ENCODE measurements at places on chromosomes 12 and 14. TPM values are rescaled to one million over a fixed set of nuclear protein-coding genes. Genes with fewer than 3 reads are reported as not detected.

DNA sequence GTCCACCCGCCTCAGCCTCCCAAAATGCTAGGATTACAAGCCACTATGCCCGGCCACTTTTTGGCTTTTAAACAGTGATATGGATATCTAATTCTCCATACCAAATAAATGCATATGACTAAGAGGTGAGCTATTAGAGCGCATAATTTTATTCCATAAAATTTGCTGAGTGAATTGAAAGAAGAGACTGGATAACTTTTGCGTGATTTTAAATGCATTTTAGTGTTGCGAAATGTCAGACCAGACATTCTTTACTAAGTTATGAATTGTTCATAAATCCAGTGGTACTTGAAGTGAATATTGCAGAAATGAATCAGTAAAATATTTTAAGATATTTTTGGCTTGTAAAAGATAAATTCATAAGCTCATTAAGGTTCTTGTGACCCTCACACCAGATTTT lies 50.9 kb upstream of the DIP2B start:
- no peak for DNase-seq

DNA sequence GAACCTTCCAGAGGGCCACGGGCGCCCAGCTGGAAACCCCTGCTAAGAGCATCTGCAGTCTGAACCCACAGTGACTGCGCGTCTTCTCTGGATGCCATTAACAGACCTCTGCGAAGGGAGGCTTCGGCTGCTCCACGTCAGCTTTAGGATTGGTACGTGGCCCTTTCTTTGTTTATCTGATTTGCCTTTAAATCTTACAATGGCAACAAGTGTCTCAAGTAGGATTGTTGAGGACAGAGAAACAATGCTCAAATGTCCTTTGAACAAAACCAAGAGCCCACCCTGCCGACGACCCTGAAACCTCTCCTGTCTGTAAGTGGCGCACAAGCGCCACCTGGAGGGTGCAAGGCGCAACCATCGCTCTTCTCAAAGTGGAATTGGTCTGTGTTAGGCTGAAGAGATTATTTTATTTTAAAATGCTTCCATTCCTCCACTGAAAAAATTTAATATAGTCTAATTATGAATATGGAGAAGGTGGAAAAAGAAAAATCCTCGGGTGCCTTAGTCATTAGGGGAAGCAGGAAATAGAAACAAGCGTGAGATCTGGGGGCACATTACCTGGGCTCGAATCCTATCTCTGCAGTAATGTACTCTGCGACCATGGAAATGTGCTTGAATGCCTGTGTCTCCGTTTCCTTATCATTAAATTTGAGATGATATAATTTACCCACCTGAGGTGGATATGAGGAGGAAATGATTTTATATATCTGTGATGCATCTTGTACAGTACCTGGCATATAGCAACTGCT lies 82.6 kb upstream of the PTPRB start:
- DNase-seq = peak; percentile 21

- no peak for DNase-seq
These were observed 19.3 kb upstream of the PCNX1 start for GRCh38 chr14:70887737-70888499.

- DNase-seq = no peak
These were observed 89.5 kb upstream of the NOVA1 start for GRCh38 chr14:26687301-26687837.

DNA sequence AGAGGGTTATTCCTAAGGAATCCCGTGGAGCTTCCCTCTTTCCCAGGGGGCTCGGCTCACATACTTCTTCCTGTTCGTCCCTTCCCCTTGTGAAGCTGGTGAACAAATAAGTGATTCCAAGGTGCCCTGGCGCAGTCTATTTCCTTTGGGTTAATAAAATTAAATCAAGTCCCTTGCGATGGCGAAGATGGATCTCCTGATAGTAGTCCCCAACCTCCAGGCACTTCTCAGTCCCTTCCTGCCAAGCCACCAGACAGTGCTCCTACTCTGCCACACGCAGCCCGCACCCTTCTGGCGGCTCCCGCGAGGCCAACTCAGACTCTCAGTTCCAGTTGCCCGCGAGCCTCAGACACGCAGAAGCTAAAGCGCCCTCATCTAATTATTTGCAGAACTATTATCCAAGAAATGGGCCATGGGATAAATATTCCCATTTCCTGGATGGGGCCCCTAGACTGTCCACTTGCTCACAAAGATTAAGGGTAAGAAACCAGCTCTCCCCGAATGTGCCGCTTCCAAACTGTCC lies 2.4 kb upstream of the SIX6 start:
- DNase-seq = no peak

DNA sequence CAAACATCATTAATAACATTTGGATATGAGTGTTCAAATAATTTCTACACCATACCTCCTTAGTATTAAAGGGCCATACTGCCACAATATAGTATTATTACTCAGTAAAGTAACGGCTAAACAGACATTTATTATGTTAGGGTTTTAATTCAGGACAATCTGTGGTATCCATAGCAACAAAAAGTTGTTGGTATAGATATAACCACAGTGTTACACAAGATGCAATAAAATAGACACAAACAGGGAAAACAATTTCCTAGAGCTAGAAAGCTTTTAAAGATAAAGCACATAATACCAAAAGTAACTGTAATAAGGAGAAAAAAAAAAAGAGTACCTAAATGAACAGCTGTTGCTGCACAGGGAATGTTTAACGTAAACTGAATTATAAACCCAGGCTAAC lies 16.1 kb downstream of the CNIH1 start:
- no peak for DNase-seq

DNA sequence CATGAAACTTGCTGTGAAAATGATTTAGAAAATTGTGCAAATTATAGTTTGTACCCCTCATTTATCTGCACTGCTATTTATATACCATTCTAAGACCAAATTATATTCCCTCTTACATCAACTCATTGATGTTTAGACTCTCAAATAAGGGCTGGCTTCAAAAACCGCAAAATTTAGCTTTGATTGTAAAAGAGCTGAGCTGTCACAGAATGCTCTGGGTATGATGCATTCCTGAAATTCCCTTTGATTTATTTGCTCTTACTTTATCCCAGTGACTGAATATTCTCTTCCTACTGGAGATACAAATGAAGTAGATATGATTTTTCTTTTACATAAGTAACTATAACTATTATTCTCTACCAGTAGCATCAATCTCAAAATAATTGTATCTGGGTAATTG lies 78.0 kb upstream of the TMTC2 start:
- DNase-seq = no peak

DNA sequence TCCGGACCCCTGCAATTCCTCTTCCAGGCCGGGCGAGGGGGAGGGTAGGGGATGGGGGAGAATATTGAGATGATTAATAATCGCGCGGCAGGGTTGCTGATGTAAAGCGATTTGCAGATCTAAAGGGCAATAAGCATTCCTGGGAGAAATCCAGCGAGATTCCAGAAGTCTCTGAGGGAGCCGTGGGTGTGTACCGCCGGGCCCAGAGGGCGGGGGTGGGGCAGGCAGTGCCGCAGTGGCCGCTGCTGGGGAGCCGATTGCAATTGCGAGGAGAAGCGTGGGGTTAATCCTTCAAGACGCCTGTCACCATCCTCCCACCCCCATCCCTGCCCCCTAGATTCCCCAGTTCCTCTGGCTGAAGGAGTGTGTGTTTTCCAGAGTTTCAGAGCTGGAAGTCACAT lies 16.4 kb downstream of the FOS start:
- no peak for DNase-seq

DNA sequence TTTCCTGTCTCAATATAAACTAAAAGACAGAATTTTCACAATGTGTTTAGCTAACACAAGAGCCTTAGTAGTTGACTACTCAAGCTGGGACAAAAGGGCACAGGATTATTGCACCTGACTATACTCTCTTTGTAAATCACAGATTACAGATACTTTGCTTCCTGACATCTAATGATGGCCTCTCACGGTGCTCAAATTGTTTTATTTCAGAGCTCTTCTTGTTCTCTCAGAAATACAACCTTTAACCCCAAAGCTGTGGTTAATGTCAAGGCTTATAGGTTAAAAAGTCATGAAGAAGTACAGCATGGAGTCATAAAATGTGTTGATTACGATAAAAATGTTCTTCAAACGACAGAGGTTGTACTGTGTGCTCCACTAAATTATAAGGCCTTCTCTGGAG lies 89.9 kb upstream of the CPNE8 start:
- no peak for DNase-seq

DNA sequence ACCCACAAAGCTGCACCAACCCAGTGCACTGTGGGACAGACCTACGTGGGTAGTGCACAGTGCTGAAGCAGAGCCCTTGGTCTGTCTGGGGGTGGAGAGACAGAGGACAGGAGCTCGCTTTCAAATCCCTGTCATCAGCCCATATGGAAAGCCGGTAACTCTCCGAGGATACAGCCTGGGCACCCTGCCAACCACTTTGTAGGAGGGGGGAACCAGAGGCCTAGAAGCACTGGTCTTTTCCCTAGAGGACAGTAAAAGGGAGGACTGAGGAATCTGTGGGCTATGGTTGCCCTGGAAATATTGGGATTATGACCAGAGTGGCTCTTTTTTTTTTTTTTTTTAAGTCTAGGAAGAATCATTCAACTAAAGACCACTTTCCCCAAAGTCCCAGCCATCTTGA lies 74.3 kb downstream of the MAP3K9 start:
- no peak for DNase-seq

- no peak for DNase-seq
These were observed 43.5 kb downstream of the CKAP4 start for GRCh38 chr12:106204312-106204711.

GRCh38 chr12:67469666-67470065 lies 178.9 kb upstream of the DYRK2 start:
- DNase-seq = no peak

DNA sequence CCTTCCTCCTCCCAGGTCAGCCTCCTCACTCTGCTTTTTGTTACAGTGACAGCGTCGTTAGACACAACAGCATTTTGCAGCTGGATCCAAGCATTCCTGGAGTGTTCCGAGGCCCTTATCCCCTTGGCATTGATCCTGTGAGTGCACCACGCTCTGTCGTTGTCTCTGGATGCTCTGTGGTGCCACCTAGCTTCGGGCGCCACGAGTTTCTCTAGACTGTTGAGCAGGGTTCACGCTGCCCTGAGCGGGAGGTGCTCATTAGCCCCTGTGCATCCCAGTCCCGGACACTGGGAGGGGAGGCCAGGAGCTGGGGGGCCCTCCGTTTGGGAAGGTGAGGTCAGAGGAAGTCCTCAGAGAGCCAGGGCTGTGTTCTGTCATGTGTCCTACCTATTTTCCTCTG lies 17.3 kb upstream of the DNAH10 start:
- DNase-seq = no peak

DNA sequence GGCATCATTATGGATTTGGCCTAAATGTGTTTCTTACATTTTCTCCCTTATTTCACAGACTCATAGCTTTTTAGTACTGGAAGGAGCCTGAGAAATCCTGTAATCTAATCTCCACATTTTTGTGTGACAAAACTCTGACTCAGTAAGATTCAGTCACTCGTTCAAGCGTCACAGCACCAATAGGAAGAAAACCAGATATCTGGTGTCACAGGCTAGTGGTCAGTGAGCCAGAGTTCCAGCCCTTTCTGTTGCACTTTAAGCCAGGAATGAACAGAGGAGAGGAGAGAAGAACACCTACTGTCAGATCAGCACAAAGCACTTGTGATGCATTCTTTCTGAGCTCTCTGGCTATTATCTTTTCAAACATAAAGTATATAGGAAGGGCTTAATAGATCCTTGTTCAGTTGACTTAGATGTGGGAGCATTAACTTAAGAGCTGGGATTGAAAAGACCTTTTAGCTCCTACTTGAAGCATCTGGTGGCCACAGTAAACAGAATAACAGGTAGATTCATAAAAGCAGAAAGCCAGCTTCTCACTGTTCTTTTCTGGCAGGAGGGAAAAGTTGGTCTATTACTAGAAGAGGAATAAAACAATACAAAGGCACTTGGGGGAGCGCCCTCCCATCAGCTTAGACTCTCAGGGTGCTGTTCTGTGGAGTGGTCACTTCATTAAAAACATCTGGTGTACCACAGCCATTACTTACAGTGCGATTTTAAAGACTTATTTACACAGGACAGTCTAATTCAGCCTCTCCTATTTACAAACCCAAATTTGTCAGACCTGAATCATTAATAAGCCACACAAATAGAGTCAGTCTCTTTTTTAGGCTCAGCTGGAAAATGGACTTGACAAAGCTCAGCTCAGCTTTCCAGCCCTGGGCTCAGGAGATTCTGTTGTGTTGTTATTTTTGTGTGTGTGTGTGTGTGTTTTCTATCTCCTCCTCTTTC lies 12.2 kb upstream of the NID2 start:
- DNase-seq = no peak

- no peak for DNase-seq
These were observed 10.3 kb downstream of the KCTD10 start for GRCh38 chr12:109466821-109467220.

GRCh38 chr12:131616738-131617137 lies 94.2 kb upstream of the SFSWAP start:
- no peak for DNase-seq

DNA sequence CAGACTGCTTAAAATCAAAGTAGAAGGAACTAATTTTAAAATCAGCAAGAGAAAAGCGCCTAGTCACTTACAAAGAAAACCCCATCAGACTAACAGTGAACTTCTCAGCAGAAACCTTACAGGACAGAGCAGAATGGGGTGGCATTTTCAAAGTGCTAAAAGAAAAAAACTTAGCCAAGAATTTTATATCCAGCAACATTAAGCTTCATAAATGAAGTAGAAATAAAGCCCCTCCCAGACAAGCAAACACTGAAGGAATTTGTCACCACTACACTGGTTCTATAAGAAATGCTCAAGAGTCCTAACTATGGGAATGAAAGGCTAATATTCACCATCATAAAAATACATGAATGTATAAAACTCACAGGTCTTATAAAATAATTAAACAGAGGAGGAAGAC lies 6.4 kb upstream of the ZNF268 start:
- DNase-seq = no peak

DNA sequence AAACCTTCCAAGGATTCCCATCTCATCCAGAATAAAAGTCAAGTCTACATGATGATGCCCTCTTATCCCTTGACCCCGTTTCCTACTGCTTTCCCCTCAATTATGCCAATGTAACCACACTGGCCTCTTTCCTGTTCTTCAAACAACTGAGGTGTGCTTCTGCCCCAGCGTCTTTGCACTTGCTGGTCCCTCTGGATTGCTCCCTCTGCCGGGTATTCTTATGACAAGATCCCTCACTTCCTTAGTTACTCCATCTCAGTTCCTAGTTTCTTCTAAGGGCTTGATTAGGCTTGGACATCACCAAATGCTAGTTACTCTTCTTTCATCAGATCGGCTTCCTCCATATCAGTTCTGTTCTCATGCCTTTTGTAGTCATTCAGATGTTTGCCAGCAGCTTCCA lies 32.7 kb upstream of the PELI2 start:
- no peak for DNase-seq

DNA sequence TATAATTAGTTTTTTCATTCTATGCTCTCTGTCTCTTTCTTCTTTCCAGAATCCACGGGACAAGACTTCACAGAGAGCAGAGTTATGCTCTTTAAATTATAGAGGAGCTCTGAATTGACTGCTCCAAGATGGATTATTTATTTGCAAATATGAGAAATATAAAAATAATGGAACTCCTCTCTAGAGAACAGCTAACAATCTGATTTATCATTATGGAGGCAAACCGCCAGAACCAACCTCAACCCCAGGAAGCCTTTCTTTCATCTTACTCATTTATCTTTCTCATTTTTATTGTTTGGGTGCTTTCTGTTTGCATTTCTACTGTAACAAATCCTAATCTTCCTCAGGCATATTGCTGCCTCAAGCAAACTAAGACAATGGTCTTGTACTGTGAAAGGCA lies 216.5 kb downstream of the C12orf50 start:
- DNase-seq = no peak

- DNase-seq = peak; percentile 33
These were observed 289.2 kb downstream of the ADGRD1 start for GRCh38 chr12:131242741-131243496.

The SLC10A1 gene
- not detected for total RNA-seq

The ITGA5 gene
- total RNA-seq = 18.3 TPM

The KRT78 gene
- not detected for total RNA-seq

The KRT6A gene
- not detected for total RNA-seq

The NOVA1 gene
- total RNA-seq = 0.10 TPM

The FOXN4 gene
- not detected for total RNA-seq
